IMR-90 (cell line): ENCODE measurements at places on chromosomes 13 and 19. TPM values are rescaled to one million over a fixed set of nuclear protein-coding genes. Genes with fewer than 3 reads are reported as not detected.
A peak's percentile ranks its signal among the peaks of the same experiment; 100 is the strongest.

- H3K36me3 ChIP-seq = no peaks in the 10 kb centered on the region
- H3K4me1 ChIP-seq = no peaks in the 10 kb centered on the region
- no peaks in the 10 kb centered on the region for H3K27me3 ChIP-seq
- no peak overlapping the region for H3K4me3 ChIP-seq
Observed at GRCh38 chr13:97866346-97866745, 87.1 kb upstream of the IPO5 start.

DNA sequence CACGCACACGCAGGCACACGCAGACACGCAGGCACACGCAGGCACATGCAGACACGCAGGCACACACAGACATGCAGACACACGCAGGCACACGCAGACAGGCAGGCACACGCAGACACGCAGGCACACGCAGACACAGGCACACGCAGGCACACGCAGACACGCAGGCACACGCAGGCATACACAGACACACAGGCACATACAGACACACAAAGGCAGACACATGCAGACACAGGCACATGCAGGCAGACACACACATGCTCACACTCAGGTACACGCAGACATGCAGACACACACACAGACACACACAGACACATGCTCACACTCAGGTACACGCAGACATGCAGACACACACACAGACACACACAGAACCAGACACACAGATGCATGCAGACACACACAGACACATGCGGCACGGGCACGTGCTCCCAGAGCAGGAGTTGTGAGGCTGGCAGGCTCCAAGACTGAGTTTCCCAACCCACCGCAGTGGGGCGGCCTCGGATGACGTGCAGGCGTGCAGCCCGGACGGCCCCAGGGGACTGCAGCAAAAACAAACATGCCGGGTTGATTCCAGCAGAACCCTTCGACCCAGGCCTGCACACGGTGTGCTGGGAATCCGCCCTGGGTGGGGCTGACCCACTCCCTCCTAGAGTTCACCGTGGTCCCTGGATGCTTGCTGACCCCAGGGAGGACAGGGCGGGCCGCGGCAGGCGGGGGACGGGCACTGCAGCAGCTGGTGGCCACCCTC is 100.0 kb downstream of the GADD45B start:
- no peaks in the 10 kb centered on the region for H3K36me3 ChIP-seq
- peak overlapping the region; percentile 30; the same call in 1 of the 2 replicates for H3K27ac ChIP-seq
- DNase-seq = peak; percentile 69
- H3K4me3 ChIP-seq = no peak overlapping the region

- no peak overlapping the region for H3K4me3 ChIP-seq
- H3K36me3 ChIP-seq = no peaks in the 10 kb centered on the region
- no peaks in the 10 kb centered on the region for H3K27me3 ChIP-seq
- no peak overlapping the region for H3K27ac ChIP-seq
- H3K4me1 ChIP-seq = peaks cover 2% of the 10 kb centered on the region; the same call in 1 of the 2 replicates
Observed at GRCh38 chr13:20696073-20696472, 7.4 kb upstream of the IL17D start.

DNA sequence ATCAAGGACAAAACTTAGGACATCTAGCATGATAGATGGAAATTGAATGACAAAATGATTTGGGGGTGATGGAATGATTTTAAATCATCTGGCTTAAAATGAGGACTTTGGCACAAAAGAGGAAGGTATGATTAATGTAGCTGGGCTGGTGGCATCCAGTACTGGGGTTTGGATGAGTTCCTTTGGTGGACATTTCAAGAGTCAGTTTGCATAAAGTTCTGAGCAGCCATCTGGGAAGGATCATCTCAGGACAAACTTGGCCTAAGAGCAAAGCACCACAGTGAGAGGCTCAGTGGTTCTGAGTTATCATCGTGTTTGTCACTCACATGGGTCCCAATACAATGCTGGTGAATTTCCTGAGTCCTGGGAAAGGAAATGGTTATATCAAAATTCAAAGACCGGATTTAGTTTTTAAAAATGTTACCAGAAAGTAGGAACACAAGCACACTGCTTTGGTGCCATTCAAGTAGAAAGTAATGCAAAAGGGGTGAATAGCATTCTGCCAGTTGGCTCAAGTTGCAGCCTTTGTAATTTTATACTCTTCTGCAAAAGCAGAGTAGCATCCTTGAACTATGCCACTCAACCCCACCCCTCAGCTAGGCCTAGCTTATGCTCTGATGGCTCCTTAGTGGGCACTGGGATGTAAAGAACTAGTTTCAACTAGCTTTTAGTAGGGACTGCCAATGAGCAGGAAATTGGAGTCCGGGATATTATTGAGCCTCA is 219.0 kb downstream of the COG6 start:
- DNase-seq = no peak
- H3K27ac ChIP-seq = no peak overlapping the region
- no peaks in the 10 kb centered on the region for H3K27me3 ChIP-seq
- H3K36me3 ChIP-seq = no peaks in the 10 kb centered on the region

DNA sequence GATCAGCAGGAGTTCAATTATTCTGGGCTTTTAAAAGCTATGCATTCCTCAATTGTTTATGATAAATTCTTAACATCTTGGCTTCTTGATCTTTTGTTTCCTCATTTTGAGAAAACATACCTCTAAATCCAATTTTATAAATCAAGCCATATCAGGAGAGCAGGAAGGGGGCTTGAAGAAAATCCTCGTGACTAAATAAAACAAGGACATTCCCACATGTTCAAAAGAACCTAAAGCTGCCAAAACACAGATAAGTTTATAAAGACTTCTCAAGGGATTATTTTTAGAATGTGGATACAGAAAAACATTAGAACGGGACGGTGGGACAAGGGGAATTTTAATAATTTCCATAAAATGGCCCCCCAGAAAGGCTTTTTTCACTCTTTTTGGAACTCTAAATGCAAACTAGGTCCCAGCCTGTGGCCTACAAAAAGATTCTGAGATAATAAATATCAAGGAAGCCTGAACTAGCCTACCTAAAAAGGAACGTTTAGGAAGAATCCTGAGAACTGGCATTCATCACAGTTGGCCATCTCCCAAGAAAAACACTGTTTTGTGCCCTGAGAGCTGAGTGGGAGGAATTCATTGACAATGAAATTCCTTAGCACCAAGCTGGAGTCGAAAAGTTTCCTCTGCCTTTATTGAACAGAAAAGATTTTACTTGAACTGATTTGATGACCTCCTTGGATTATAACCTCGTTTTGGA is 30.1 kb downstream of the ZAR1L start:
- H3K4me3 ChIP-seq = no peak overlapping the region
- H3K27me3 ChIP-seq = no peaks in the 10 kb centered on the region
- peak; percentile 82 for DNase-seq
- no peaks in the 10 kb centered on the region for H3K36me3 ChIP-seq
- peaks cover 3% of the 10 kb centered on the region; the same call in 1 of the 2 replicates for H3K4me1 ChIP-seq

DNA sequence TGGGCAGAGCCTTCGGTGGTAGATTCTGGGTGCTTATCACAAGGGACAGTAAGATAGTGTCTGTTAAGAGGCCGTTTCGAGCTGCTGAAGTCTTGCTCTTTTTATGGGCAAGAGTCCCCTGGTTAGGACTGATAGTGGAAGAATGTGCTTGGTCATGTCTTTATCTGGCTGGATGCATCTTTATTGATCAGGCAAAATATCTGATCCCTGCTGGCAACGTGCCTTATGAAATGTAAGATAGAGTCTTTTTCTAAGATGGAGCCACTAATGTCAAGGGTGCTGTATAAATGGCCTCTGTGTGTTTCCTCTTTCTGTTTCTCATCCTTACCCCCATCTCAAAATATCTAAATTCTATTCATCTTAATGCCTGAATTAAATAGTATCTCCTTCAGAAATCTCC is 53.3 kb downstream of the MYO16 start:
- H3K4me3 ChIP-seq = no peak overlapping the region
- H3K27me3 ChIP-seq = no peaks in the 10 kb centered on the region
- no peaks in the 10 kb centered on the region; the same call in 1 of the 2 replicates for H3K4me1 ChIP-seq
- no peak overlapping the region for H3K27ac ChIP-seq

DNA sequence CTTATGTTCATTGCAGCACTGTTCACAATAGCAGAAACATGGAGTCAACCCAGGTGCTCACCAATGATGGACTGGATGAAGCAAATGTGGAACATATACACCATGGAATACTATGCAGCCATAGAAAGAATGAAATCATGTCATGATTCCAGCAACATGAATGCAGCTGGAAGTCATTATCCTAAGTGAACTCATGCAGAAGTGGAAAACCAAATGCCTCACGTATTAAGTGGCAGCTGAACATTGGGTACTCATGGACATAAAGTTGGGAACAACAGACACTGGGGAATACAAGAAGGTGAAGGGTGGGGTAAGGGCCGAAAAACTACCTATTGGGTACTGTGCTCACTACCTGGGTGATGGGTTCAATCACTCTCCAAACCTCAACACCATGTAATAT is 915.9 kb downstream of the UQCRFS1 start:
- no peaks in the 10 kb centered on the region for H3K36me3 ChIP-seq
- H3K4me3 ChIP-seq = no peak overlapping the region
- no peak overlapping the region for H3K27ac ChIP-seq
- no peaks in the 10 kb centered on the region for H3K27me3 ChIP-seq
- no peak for DNase-seq

DNA sequence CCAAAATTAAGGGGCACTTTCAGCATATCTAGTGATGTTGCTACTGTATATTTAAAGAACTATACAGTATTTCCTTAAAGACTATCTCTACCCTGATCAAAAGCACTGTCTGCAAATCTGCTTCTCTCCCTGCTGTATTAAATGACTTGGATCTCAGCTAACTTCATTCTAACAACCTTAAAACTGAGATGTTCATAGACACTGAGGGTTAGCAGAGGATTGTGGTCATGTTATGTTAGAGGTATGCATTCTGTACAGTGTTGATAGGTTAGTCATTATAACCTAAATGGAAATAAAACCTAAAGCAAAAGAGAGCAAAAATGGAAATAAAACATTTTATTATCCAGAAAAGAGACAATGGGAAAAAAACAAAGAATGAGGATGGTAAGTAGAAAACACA is 9.9 kb downstream of the GPR183 start:
- no peaks in the 10 kb centered on the region for H3K4me1 ChIP-seq
- H3K27ac ChIP-seq = no peak overlapping the region
- no peaks in the 10 kb centered on the region for H3K36me3 ChIP-seq
- H3K27me3 ChIP-seq = no peaks in the 10 kb centered on the region

GRCh38 chr13:96821381-96821780 is 172.9 kb downstream of the OXGR1 start:
- H3K4me1 ChIP-seq = no peaks in the 10 kb centered on the region
- H3K27me3 ChIP-seq = no peaks in the 10 kb centered on the region
- H3K4me3 ChIP-seq = no peak overlapping the region
- H3K27ac ChIP-seq = no peak overlapping the region

- no peaks in the 10 kb centered on the region for H3K4me1 ChIP-seq
- no peaks in the 10 kb centered on the region for H3K27me3 ChIP-seq
- H3K36me3 ChIP-seq = no peaks in the 10 kb centered on the region
- no peak for DNase-seq
- H3K4me3 ChIP-seq = no peak overlapping the region
Observed at GRCh38 chr13:74895042-74895796, 586.8 kb downstream of the TBC1D4 start.

- no peak overlapping the region for H3K4me3 ChIP-seq
- H3K27ac ChIP-seq = no peak overlapping the region
- no peak for DNase-seq
Observed at GRCh38 chr19:1417681-1418495, 10.5 kb downstream of the DAZAP1 start.

VSTM2B gene
- total RNA-seq = not detected in 2 replicates

ZNF285 gene
- 5.0 and 5.9 TPM in 2 replicates for total RNA-seq

SSBP4 gene
- 13.3 and 14.9 TPM in 2 replicates for total RNA-seq

MISP gene
- total RNA-seq = not detected in 2 replicates

GPR180 gene
- total RNA-seq = 10.8 and 14.2 TPM in 2 replicates

HNRNPA1L2 gene
- 3.4 and 3.9 TPM in 2 replicates for total RNA-seq

S1PR2 gene
- 14.0 and 16.7 TPM in 2 replicates for total RNA-seq

SIGLEC11 gene
- not detected in 2 replicates for total RNA-seq

RNF113B gene
- not detected in 2 replicates for total RNA-seq

PRX gene
- total RNA-seq = 0.83 and 0.90 TPM in 2 replicates

NMRK2 gene
- total RNA-seq = not detected in 2 replicates

B3GNT8 gene
- under 0.01 and 0.36 TPM in 2 replicates for total RNA-seq

CADM4 gene
- total RNA-seq = 1.7 and 2.0 TPM in 2 replicates

BCL3 gene
- 1.6 and 1.9 TPM in 2 replicates for total RNA-seq
